ENCODE measurements at places on chromosomes 12 and 14.

DNA sequence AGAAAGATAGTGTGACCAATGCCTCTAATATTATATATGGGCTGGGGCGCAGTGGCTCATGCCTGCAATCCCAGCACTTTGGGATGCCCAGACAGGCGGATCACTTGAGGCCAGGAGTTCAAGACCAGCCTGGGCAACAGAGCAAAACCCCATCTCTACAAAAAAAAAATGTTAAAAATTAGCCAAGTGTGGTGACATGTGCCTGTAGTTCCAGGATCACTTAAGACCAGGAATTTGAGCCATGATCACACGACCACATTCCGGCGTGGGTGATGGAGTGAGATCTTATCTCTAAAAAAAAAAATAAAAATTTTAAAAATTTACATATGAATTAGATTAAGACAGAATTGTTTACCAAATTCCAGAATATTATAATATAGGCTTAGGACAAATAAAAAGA is 12.0 kb downstream of the TM7SF3 start:
- DNase-seq: no peak

- DNase-seq: peak; percentile 2
Measured at GRCh38 chr12:107992870-107993451, 136.1 kb upstream of the WSCD2 start.

GRCh38 chr14:72443256-72443655 is 450.6 kb downstream of the DPF3 start:
- DNase-seq: no peak

DNA sequence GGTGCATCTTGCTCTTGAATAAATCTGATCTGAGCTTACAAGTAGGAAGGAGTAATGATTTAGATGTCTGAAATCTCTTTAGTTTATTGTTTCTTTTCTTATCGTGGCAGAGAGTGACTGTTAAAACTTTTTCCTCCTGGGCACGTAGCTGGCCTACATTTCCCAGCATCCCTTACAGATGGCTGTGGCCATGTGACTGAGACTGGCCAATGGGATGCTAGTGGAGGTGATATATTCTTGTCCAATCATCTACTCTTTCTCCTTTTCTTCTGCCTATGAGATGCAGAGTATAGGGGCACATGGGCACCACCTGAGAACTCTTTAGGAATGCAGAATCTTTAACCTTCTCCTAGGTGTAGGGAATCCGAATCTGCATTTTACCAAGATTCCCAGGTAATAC is 237.3 kb downstream of the RGS6 start:
- no peak for DNase-seq

Measured in CD4-positive, alpha-beta T cell treated with Interleukin-21 for 1 hour (primary cell).